Karpas-422 (cell line): ENCODE measurements at places on chromosomes 3 and 15. TPM values are rescaled to one million over a fixed set of nuclear protein-coding genes. Genes with fewer than 3 reads are reported as not detected.

The ITPKA gene
- total RNA-seq: not detected in 2 replicates

The ARL8B gene
- 20.9 and 52.4 TPM in 2 replicates for total RNA-seq

The CD86 gene
- 8.5 and 24.4 TPM in 2 replicates for total RNA-seq

The USP3 gene
- 15.4 and 16.8 TPM in 2 replicates for total RNA-seq

The ARF4 gene
- 40.2 and 69.7 TPM in 2 replicates for total RNA-seq

DNA sequence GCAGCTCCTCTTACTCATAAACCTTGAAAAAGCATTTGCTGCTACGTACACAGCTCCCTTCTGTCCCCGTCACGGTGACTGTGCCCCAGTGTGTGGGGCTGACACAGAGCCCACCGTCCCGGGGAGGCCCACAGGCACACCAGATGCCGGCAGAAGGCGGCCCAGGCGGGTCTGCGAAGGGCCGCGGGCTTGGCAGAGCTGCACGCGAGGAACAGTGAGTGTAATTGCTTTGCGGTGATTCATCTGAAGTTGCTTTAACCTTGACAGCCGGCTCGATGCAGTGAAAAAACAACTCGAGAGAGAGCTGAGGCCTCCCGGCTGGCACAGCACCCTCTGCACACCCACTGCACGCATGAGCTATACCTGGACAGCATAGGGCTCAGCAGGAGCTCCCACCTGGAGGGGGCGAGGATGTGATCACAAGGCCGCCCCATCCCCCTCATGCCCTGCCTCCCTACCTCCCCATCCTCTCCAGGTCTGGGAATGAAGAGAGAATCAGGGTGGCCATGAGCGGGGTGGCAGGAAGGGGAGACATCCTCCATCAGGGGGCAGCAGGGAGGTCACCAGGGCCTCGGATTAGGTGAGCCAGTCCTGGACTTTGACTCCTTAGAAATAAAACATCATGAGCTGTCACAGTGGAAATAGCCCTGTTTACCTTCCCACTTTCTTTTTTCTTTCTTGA lies 172.7 kb downstream of the MEGF11 start:
- no peak for DNase-seq

DNA sequence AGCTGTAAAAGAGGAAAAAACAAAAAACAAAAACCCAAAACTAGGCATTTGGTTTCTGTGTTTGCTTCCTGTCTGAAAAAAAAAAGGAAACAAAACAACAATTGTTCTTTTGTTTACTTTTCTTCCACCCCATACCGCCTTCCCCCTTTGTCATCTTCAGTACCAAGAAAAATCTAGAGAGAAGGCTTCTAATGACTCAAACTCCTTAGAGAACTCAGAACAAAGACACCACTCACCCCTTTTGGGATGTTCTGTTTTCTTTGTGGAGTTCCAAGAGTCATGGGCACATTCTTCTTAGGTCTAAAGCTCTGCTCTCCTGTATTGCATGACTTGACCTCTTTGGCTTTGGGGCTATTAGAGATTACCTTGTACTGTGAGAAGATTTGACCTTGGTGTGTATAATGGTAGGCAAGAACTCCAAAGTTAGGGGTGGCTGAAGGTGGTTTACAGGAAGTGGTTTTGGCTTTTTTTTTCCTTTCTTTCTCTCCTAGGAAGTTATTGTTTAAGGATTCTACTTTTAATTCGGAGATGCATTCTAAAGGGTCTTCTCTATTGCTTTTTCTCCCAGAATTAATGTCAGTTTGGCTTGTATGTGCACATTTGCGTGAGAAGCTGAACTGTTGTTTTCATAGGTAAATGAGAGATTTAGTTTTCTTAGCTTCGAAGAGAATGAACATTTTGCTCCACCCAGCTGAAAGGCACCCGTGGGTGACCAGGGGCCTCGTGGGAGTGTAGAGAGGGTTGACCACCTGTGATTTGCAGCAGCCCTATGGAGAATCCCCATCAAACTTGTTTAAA lies 39.5 kb upstream of the ZBTB20 start:
- DNase-seq: no peak

GRCh38 chr3:134956844-134957243 lies 161.8 kb downstream of the EPHB1 start:
- no peak for DNase-seq

- no peak for DNase-seq
These were observed 285.5 kb upstream of the ICE2 start for GRCh38 chr15:60764408-60764963.

- DNase-seq: no peak
These were observed 96.9 kb downstream of the RYK start for GRCh38 chr3:134153761-134154160.

DNA sequence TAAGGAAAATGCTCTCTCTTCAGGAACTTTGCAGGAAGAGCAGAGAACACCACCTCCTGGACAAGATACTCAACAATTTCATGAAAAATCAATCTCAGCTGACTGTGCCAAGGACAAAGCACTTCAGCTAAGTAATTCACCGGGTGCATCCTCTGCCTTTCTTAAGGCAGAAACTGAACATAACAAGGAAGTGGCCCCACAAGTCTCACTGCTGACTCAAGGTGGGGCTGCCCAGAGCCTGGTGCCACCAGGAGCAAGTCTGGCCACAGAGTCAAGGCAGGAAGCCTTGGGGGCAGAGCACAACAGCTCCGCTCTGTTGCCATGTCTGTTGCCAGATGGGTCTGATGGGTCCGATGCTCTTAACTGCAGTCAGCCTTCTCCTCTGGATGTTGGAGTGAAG lies 200.5 kb downstream of the AKAP13 start:
- DNase-seq: no peak

- DNase-seq: no peak
These were observed 15.0 kb downstream of the TAGLN3 start for GRCh38 chr3:112013784-112014143.

GRCh38 chr3:24929521-24929920 lies 434.9 kb upstream of the THRB start:
- no peak for DNase-seq
